Stimulated activated CD4-positive, alpha-beta T cell treated with anti-CD3 and anti-CD28 coated beads, Interleukin-15, amount 100 ng/mL, for 1 hour (primary cell): ENCODE measurements at places on chromosomes 7 and 10.

- no peak for DNase-seq
Observed at GRCh38 chr10:121694966-121695643, 96.9 kb upstream of the FGFR2 start.

DNA sequence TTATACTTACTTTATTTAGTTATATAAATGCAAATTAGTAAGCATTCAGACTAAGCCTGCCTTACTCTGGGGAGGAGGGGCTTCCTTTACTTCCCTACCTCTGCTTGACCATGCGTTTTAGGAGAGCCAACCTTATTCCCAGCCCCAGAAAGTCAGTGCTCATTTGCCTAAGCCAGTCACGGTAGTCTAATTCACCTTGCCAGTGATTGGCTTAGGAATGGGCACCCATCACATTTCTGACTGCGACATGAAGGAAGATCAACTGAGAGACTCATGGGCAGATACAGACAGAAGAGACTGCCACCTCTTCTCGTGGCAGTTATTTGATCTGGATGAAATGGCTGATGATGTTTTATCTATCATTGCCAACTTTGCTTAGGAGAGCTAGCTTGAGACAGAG, 29.5 kb downstream of the RPA3 start:
- no peak for DNase-seq

DNA sequence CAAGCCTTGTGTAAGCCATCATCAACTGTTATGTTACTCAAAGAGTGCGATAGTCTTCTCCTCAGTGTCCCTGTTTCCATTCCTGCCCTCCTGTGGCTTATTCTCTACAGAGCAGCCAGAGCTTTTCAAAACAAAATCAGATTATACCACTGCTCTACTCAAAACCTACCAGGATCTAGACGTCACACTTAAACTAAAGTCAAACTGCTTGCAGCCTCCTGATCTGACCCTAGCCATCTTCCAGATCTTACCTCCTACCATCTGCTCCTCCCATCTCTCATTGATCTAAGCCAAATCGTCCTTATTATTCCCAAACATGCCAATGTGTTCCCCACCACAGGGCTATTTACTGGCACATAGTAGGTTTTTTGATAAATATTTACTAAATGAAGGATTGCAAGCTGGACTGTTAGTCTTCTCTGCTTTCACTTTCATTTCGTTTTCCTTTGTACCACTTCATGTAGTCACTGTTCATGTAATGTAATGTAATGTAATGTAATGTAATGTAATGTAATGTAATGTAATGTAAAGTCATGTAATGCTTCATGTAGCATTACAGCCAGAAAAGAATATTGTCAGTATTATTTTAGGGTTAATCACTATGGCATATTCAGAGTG, 116.1 kb downstream of the GPR37 start:
- DNase-seq: no peak

GRCh38 chr7:117755136-117755535, 118.1 kb downstream of the CTTNBP2 start:
- DNase-seq: no peak

GRCh38 chr7:135075716-135076115, 72.2 kb upstream of the TMEM140 start:
- no peak for DNase-seq

DNA sequence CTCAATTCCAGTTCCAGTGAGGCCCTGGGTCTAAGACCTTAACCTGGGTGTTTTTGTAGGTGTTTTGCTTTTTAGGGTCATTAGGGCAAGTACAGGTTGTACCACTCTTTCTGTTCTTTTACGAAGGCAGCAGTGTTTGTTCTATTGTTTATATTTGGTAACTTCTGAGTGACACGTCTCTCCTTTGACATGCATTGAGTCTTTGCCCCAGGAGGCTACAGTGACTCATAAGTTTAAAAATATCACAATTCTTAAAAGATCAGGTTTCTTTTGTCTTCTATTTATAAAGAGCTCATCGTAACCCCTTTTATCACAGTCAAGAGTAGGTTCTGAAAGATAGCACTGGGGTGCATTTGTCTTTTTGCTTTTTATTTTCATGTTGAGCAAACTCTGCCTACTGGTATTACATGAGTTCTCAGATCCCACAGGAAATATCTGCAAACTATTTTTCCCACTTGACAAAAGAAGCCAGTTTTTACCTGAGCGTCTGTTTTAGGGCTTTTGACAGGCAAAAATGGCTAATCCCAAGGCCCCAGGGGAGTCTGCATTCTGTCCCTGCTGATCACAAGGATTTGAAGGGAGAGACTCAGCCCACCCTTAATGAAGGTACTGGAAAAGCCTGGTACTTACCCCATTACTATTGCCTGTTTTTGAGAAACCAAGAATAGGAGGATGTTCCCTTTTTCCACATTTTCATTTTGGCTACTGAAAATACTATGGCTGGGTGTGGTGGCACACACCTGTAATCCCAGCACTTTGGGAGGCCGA, 7.9 kb downstream of the NUDT13 start:
- no peak for DNase-seq

GRCh38 chr10:70956029-70956759, 67.8 kb upstream of the PCBD1 start:
- no peak for DNase-seq

GRCh38 chr7:100553032-100553431, 14.0 kb downstream of the AGFG2 start:
- DNase-seq: no peak

GRCh38 chr10:24958721-24959381, 6.4 kb upstream of the PRTFDC1 start:
- no peak for DNase-seq

DNA sequence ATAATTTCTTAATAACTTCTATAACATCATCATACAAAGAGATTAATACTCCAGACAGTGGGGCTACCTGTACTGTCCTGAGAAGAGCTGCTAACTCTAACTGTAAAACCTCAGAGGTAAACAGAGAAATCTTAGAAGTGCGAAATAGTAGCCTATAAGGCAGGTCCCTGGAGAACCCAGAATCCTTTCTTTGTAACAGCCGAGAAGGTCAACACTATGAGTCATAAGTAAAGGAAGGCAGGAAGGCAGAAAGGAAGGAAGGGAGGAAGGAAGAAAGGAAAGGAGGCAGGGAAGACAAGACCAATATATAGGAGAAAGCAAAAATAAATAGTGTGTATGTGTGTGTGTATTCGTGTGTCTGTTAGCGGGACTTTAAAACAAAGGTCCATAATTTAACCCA, 540.6 kb downstream of the ZWINT start:
- DNase-seq: no peak

GRCh38 chr7:68969571-68969970, 628.7 kb upstream of the AUTS2 start:
- DNase-seq: no peak

- DNase-seq: no peak
Observed at GRCh38 chr7:127530148-127530547, 55.2 kb downstream of the GCC1 start.

DNA sequence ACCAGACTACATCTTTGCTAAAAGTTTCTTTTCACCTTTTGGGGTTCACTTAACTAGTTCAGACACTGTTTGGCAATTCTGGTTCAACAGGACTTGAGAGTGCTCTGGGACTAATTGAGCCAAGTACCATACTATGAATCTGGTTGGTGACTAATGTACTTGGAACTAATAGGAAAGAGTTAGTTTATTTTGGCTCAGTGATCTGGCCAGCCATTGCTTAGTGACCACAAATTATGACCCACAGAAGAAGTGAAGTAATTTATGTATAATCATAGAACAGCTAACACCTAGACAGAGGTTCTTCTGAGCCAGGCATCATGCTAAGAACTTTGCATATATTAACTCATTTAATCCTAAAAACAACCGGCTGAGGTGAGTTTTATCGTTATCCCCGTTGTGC, 126.5 kb upstream of the JCAD start:
- DNase-seq: no peak

GRCh38 chr7:151061213-151062110, 2.1 kb downstream of the SLC4A2 start:
- DNase-seq: no peak

DNA sequence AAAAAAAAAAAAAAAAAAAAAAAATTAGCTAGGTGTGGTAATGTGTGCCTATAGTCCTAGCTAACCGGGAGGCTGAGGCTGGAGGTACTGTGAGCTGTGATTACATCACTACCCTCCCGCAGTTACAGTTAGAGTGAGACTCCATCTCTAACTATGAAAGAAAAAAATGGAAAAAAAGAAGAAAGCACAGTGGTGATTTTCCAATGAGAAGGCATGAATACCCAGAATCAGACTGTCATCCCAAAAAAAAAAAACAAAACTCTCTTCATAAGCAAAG, 269.9 kb upstream of the MKLN1 start:
- no peak for DNase-seq

DNA sequence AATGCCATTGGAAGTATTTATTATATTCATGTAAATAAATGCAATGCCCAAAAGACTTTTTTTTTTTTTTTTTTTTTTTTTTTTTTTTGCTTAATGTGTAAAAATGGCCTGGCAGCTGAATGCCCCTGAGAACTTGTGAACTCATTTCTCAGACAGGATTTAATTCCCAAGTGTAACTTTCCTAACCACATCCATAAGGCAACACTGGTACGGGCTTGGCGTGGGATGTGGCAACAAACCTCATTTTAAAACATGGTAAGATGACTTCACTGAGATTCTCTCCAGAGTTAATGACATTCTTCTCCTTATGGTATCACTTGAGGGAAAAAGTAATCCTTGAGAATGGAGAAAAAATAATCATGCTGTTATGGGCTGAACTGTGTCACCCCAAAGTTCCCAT, 150.4 kb downstream of the DGKI start:
- no peak for DNase-seq

GRCh38 chr7:30163231-30163894, 28.6 kb downstream of the MTURN start:
- no peak for DNase-seq

DNA sequence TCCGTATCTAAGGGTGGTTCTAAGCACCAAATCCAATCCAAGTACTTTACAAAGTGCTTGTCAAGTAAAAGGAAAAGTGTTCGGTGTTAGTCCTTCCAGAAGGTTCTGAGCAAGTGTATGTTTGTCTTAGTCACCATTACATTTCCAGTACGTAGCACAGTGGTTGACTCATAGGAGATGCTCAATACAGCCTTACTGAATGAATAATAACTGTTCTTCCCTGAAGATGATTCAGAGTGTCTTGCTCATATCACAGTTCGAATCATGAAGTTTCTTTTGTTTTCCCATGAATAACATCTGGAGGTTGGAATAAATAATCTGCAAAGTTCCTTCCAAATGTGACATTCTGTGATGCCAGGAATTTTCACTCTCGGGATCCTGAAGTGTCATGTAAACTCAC, 53.4 kb downstream of the WNT2 start:
- DNase-seq: no peak

- no peak for DNase-seq
Observed at GRCh38 chr7:99278180-99278579, 5.5 kb downstream of the MYH16 start.

DNA sequence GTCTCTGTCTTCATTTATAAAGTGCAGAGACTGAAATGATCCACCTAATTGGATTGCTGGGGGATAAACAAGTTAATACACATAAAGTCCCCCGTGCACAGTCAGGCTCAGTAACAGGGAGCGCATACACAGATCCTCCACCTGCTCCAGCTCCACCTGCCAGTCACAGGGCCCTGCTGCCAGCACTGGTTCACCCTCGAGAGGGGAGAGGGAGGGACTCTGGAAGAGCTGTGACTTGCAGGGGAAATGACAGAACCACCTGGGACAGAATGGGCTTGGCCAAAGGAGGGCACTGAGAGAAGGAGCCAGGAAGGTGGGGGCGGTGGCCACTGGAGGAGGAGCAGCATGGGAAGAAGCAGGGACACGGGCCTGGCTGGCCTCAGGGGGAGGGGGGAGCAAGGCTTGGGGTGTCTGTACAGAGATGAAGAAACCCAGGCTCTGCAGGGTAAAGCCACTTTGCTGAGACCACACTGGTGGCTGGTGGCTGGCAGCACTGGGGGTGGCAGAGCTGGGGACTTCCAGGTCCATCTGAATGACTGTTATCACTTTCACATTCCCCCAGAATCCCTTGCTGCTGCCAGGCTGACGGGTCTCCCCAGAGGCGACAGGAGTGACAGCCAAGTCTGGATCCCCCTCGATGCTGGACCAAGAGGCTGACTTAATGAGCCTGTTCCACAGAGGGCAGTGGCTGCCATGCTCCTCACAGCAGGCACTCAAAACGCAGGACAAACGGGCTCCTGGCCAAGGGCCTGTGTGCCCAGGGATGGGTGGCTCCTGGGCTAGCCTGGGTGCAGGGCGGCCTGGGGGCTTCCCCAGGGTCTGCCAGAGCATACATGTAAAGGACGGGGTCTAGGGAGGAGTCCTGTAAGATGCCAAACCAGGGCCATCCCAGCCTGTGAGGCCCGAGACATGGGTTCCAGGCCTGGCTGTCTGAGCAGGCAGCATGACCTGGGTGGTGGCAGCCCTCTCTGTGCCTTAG, 151.1 kb downstream of the SH3PXD2A start:
- no peak for DNase-seq

- no peak for DNase-seq
Observed at GRCh38 chr10:121570315-121570714, 27.9 kb downstream of the FGFR2 start.

GRCh38 chr10:1061930-1062774, 6.0 kb downstream of the WDR37 start:
- DNase-seq: no peak

- no peak for DNase-seq
Observed at GRCh38 chr7:76285604-76286374, 16.7 kb upstream of the HSPB1 start.

GRCh38 chr7:84813376-84813775, 373.5 kb downstream of the SEMA3D start:
- no peak for DNase-seq

- DNase-seq: no peak
Observed at GRCh38 chr7:41656366-41656765, 46.5 kb downstream of the INHBA start.

DNA sequence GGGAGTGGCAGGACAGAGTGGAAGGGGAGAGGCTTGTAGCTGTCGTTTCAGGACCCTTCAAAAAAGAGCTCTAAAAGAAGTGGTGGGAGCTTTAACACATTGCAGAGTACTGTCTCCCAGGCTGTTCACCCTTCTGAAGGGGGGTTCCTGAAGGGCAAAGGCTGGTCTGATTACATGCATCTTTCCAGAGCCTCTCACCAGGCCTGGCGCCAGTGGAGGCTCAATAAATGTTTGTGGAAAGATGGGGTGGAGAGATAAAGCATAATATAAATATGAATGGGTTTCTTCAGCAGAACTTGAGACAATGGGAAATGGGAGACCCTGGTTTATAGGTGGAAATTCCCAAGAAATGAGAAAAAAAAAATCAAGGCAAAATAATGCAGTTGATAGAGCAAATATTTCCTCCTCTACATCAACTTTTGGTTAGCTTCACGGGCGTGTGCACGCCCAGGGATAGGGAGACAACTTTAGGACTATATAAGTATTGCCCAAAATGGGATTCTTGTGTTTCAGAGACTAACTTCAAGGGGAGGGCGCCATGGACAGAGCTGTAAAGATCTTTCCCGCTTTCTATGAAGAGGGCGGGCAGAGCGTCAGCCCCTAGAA, 613 bp upstream of the BUB3 start:
- DNase-seq: no peak

GRCh38 chr10:58963723-58964124, 212.7 kb upstream of the PHYHIPL start:
- no peak for DNase-seq

- DNase-seq: no peak
Observed at GRCh38 chr7:71283802-71284201, 151.9 kb downstream of the GALNT17 start.

GRCh38 chr7:13179775-13180523, 492.5 kb downstream of the ARL4A start:
- no peak for DNase-seq
